Heart left ventricle (tissue), 16 donors: ENCODE measurements at places on chromosomes 1 and 21. TPM values are rescaled to one million over a fixed set of nuclear protein-coding genes. Genes with fewer than 3 reads are reported as not detected.

DNA sequence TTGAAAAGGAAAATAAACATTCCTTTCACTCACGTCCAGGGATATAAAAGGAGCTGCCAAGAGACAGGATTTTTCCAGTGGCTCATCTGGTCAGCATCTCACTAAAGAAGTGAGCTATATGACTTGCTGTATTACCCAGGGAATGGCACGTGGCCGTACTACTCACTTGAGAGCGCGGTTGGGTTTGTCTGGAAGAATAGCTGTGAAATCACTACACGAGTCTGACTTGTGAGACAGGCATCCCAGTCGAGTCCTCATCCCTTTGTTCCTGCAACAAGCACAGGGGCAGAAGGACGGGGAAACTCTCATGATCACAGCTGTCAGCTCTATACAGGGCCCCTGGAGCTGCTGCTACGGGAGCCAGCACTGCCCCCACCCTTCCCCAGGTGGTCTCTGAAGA is 17.7 kb downstream of the RGS8 start:
- no peak for DNase-seq

DNA sequence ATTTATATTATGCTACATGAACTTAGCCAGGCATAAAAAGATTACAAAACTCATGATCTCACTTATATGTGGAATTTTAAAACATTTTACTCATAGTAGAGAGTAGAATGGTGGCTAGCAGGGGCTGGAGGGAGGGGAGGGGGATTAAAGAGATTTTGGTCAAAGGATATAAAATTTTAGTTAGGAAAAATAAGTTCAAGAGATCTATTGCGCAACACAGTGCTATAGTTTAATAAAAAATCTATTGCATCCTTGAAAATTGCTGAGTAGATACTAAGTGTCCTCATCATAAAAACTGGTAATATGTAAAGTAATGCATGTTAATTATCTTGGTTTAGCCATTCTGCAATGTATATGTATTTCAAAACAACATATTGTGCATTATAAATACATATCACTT is 635.6 kb upstream of the NEGR1 start:
- DNase-seq: no peak

DNA sequence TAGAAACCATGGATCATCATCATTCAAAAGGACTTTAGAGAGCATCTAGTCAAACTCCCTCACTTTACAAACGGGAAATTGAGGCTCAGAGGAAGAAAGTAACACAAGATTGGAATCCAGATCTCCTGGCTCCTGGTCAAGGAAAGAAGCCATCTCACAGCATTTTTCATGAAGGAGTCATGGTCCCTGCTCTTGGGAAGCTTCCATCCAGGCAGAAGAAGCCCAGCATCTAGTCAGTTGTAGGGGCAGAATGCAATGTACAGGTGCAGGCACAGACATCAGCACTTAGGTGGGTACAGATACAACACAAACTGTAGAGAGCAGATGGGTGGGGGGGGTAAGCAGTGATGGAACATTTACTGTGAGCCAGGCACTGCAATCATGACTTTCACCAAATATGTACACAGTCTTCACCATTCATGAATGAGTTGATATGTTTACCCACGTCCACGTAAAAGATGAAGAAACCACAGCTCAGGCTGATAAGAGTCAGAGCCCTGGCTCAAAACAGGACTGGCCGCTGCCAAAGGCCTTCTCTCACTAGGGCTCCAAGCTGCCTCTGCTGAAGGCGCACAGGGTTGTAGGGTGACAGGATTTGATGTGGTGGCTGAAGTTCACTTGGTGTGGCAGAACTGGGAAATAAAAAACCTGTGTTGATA is 44.0 kb downstream of the OPTC start:
- DNase-seq: no peak

PEX19 gene
- 71.6 TPM for total RNA-seq

DNA sequence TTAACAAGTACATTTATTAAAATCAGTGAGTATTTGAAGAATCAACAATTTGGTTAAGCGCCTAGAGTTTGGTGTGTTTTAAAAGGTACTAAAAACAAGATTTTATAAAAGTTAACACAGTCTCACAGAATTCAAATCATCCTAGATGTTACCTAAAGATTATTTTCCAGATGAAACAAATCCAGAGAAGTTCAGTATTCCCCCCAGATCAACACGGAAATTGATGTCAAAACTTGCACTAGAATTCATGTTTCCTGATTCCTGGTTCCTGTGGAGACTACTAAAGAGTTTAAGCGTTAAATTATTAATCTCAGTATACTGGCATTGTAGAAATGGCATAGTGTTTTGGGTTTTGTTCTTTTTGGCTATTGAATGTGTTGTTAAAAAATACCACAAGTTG is 1.4 kb downstream of the PTBP2 start:
- no peak for DNase-seq
